ENCODE measurements at places on chromosomes 6 and 20.

DNA sequence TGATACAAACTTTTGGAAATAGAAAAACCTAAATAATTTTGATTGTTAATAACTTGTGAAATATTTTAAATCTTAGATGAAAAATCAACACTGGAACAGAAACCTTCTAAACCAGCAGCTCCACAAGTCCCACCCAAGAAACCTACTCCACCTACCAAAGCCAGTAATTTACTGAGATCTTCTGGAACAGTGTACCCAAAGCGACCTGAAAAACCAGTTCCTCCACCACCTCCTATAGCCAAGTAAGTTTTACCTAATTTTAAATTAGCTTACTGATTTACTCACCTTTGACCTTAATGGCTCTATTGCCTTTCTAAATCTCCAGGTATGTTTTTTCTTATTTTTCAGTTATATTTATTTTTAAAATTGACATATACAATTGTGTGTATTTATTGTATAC, 102.6 kb upstream of the ADGRF4 start:
- no peak for DNase-seq

DNA sequence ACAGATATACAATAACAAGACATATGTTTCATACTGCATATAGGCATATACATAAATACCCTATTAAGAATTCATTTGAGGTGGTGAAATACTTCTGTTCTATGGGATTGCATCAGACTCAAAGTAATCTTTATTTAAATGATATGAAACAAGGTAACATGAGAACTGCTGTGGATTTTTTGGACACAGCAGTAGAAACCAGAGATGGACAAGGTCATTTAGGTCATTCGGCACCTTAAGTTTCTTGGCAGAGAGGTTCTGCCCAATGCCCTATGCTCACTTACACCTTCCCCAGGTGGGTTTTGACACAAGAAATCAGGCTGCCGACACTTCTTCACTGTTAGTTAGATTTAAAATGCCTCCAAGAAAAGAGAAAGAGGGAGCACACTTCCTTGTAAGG, 43.9 kb upstream of the RBM24 start:
- no peak for DNase-seq

- DNase-seq: no peak
Measured at GRCh38 chr20:47355489-47356219, 845 bp downstream of the ZMYND8 start.

- DNase-seq: no peak
Measured at GRCh38 chr6:107132330-107132954, 17.1 kb upstream of the BEND3 start.

DNA sequence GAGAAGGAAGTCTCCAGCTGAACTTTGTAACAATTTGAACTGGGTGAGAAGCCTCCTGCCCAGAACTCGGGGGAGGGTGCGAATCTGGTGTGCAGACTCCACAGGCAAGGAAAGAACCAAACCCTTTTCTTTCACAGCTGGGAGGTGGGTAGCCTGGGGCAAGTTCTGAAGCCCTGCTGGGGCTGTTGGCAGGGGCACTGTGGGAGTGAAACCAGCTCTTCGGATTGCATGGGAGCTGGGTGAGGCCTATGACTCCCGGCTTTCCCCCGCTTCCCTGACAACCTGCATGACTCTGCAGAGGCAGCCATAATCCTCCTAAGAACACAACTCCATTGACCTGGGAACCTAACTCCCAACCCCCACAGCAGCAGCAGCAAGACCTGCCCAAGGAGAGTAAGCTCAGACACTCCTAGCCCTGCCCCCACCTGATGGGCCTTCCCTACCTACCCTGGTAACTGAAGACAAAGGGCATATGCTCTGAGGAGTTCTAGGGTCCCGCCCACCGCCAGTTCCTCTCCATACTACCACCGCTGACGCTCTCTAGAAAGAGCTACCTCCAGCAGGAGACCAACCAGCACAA, 37.5 kb downstream of the SOD2 start:
- DNase-seq: no peak

- no peak for DNase-seq
Measured at GRCh38 chr20:11766961-11767360, 150.7 kb upstream of the BTBD3 start.

- no peak for DNase-seq
Measured at GRCh38 chr6:6891125-6891721, 216.5 kb upstream of the RREB1 start.

DNA sequence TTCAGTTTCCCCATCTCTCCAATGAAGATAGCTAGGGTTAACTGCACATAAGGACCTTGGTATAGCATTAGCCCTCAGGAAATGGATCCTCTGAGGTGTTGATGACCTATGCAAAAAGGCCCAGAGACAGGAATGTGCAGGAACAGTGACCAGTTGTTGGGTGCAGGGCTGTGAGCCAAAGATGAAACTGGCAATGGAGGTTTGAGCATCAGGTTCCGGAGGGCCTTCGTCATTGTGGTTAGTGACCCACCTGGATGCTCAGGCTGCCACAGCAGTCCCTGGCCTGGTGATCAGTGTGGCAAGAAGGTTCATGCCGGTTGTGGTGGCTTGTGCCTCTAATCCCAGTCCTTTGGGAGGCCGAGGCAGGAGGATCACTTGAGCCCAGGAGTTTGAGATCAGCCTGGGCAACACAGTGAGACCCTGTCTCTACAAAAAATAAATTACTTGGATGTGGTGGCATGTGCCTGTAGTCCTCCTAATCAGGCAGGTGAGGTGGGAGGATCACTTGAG, 43.7 kb downstream of the TM9SF4 start:
- no peak for DNase-seq

DNA sequence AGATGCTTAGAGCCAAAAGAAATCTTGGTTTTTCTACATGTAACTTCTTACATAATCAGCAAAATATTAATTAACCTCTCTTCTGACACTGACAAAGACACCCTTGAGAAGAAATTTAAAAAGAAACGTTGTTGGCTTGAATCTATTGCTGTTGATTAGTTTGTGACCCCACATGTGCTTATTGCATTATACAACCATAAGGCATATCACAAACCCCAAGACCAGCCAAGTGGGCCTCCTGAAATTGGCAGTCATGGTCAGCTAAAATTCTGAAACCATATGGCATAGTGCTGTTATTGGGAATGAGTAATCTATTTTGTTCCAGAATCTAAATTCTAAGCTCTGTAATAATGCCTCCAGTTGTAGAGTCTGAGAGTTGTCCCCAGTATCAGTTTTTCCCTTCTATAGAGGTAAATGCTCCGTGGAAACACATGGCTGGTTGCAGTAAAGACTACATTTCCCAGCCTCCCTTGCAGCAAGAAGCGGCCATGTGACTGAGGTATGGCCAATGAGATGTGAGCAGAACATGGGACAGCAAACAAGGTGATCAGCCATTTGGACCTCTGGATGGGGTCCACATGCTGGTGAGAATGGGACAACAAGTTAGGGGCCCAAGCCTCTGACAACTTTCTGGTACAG, 42.3 kb upstream of the PTPN1 start:
- DNase-seq: no peak

GRCh38 chr6:148538261-148539190, 195.9 kb downstream of the SASH1 start:
- DNase-seq: no peak

- DNase-seq: no peak
Measured at GRCh38 chr20:48377940-48378339, 449.9 kb downstream of the PREX1 start.

- peak; percentile 58 for DNase-seq
Measured at GRCh38 chr20:46004889-46005473, 3.7 kb upstream of the MMP9 start.

- DNase-seq: no peak
Measured at GRCh38 chr6:166400181-166400580, 17.4 kb upstream of the MPC1 start.

- DNase-seq: peak; percentile 12
Measured at GRCh38 chr6:28281288-28282064, at the start of gene PGBD1. Gene PGBD1, plus strand, starts transcription at chr6:28281572. Its CDS starts 2,242 bp downstream, at chr6:28283814.

DNA sequence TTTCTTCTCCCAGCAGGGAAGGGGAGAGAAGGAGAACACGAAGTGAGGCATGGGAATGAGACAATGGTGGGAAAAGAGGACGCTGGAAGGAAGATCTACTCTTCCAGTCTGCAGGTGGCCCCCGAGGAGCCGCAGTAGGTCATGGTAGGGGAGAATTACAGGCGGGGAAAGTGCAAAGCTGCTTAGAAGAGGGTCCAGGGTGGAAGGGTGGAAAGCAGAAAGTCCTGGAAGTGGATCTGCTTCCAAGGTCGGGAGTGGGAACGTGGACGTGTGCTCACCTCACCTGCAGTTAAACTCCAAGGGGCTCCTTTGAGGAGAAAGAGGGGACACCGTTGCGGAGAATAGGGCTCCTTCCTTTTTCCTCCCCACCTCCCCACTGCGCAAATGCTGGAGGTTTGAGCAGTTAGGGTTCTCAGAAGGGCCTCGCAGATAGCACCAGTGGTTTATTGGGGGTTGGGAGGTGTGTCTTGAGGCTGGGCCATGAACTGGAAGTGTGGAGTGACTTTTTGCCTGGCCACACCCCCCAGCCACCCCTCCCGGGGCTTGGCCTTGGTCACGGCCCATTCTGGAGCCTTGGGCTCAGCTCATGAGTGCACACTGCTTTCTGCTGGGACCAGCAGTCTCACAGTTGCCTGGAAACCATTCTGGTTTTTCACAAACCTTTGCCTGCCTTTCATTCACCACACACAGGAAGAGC, 100.4 kb upstream of the MLN start:
- DNase-seq: peak; percentile 79

- DNase-seq: peak; percentile 72
Measured at GRCh38 chr6:444653-445275, 53.2 kb downstream of the IRF4 start.

- peak; percentile 70 for DNase-seq
Measured at GRCh38 chr6:33298773-33299236, at the start of gene RGL2. Gene RGL2, minus strand, starts transcription at chr6:33298942. Its CDS starts 332 bp downstream, at chr6:33298610.

- peak; percentile 57 for DNase-seq
Measured at GRCh38 chr6:710601-711571, 17.9 kb upstream of the EXOC2 start.

DNA sequence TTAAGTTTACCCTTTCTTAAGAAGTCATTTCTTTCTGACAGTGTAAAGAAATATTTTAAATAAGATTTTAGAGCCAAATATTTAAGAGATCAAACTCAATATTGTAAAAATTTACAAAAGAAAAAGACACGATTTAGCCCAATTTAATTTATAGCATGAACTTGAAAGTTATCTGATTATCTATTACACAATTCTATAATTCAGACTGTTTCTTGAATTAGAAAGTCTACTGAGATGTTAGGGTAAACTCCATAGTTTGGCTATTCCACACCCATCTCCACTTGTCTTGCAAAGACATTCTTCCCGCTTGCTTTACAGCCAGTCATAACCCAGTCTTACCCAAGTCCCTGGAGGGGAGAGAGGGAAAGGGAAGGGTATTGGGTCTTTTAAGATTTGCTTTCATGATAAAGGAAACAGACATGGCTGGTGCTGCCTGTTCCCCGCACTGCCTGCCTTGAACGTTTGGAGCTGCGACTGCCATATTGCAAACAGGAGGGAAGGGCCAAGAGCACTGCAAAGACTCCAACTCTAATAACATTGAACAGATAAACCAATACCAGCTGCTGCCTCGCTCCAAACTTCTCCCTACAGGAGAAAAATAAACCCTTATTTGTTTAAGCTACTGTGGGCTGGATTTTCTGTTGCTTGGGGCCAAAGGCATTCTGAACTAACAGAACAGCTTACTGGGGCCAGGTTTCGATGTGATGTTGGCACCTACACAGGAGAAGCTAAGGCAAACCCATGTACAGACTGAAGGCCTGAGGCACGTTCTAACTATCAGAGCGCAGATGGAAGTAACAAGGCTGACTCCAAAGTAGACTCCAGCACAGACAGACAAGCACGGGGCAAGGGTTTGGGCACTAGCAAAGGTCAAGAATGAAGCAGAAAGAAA, 552.3 kb upstream of the JARID2 start:
- no peak for DNase-seq

- DNase-seq: no peak
Measured at GRCh38 chr20:64005394-64005793, 24.5 kb downstream of the PRPF6 start.

GRCh38 chr6:170186006-170186935, 104.6 kb downstream of the DLL1 start:
- DNase-seq: no peak

GRCh38 chr20:19830211-19830785, 72.2 kb downstream of the RIN2 start:
- no peak for DNase-seq

Data from CD4-positive, alpha-beta T cell treated with Interleukin-6 at 100 ng/mL for 8 hours (primary cell).